Right hindlimb (tissue), 1 donor: ENCODE measurements at places on chromosomes 1 and 21.

GRCh38 chr1:107196973-107197562, 56.2 kb downstream of the NTNG1 start:
- DNase-seq, result no peak

- no peak for DNase-seq
Measured at GRCh38 chr1:6727535-6727934, 25.9 kb upstream of the DNAJC11 start.

DNA sequence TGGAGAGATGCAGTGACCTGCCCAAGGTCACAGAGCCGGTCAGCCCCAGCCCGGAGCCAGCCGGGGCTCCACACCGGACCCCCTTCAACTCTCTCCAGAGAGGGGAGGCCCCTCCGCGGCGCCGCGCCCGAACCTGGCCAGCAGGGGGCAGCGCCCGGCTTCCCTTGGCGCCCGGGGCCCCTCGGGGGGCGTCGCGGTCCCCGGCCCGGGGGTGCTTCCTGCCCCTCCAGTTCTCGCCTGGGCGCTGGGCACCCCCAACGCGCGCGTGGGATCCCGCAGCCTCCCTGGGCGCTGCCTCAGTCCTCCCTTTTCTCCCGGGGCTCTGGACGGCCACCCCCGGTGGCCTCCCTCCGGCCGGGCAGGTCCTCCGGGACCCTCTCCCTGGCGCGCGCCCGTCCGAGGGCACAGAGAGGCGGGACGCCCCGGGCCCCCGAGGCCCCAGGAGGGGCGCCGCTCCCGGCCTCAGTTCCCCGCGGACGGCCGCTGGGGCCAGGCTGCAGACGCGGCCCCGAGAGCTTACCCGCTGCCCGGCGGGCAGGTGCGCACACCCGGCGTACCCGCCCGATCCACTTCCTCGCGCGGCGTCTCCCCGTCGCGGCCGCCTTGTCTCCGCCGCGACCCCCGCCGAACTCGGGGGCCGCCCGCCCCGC, 406 bp downstream of the HTR1D start:
- DNase-seq, result no peak

DNA sequence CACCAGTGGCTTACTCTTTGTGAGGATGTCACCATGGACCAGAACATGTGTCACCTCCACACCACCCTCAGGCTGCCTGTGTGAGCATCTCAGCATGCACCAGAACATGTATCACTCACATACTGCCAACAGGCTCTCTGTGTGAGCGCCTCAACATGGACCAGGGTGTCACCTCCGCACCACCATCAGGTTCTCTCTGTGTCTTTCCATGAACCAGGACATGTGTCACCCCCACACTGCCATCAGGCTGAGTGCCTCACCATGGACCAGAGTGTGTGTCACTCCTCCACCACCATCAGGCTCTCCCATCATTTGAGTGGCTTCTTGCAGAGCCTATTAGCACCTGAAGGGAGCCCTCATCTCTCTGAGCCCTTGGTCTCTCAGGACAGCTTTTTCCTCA, 125.2 kb downstream of the ZNF648 start:
- no peak for DNase-seq

GRCh38 chr1:145827966-145828365, 4.0 kb downstream of the POLR3C start:
- DNase-seq, result no peak

GRCh38 chr1:225479996-225480720, 52.3 kb upstream of the LBR start:
- no peak for DNase-seq

DNA sequence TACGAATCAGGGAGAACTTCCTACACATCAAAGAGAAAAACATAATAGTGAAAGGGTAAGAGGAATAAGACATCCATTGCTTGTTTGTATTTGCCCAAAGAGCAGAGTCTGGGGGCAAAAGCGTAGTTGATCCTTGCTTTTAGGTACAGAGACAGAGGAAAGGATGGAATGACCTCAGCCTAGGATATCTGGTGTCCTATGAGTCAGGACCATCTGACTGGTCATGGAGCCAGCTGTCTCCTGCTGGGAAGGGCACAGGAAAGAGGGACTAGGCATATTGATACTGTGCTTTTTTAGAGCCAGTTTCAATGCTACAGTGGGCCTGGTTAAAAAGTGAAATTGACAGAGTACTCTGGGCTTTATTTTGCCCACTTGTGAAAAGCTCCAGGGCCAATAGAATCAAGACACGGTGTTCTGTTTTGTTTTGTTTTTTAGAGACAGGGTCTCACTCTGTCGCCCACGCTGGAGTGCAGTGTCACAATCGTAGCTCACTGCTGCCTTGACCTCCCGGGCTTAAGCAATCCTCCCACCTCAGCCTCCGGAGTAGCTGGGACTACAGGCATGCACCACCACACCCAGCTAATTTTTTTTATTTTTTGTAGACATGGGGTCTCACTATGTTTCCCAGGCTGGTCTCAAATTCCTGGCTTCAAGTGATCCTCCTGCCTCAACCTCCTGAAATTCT, 3.2 kb downstream of the PLEKHO1 start:
- no peak for DNase-seq

DNA sequence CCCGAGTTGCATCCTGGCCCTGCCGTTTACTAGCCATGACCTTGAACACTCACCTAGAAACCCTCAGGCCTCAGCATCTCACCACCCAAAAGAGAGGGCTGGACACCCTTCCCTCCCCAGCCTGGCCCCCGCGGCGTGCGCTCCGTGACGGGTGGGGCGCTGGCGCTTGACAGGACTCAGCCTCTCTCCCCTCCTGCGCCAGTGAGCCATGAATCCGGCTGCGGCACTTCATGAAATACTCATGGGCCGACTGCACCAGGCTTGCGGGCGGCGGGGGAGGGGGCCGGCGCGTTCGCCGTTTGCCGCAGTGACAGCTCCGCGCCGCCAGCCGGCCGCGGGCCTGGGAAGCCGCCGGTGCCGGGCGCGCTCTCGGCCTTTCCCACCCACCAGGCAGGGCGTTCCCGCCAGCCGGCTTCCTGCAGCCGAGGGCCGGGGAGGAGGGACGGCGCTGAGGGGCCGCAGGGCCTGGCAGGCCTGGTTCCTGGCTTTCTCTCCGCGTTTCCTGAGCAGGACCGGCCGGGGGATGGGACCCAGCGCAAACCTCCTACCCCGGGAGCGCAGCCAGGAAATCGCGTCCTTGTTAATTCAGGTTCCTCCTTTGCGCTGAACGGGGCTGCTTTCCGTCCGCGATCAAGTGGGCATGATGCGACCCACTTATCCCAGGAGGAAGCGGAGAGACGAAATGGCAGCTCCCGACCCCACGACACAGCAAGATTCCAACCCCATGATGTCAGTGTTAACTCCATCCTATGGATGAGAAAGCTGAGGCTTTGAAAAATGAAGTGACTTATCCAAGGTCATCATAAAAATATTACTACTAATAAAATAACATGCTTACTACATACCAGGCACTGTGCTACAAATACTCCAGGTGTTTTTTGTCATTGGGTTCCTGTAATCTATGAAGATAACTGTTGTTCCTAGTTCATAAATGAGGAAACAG, 9.1 kb upstream of the LUZP1 start:
- DNase-seq, result peak; percentile 92

DNA sequence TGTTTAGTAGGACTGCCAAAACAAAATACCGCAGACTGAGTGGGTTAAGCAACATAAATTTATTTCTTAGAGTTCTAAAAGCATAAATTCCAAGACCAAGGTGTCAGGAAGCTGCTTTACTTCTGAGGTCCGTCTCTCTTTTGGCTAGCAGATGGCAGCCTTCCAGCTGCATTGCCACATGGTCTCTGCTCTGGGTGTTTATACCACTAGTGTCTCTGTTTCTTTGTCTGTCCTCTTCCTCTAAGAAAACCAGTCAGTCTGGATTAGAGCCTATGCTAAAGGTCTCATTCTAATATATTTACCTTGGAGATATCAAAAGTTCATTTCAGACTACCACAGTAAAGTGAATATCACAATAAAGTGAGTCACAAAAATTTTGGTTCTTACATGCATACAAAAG, 519.8 kb downstream of the COL11A1 start:
- no peak for DNase-seq

GRCh38 chr1:192024881-192025280, 133.4 kb upstream of the RGS18 start:
- no peak for DNase-seq

- no peak for DNase-seq
Measured at GRCh38 chr1:207223162-207223561, 98.3 kb upstream of the CD55 start.

- DNase-seq, result no peak
Measured at GRCh38 chr1:232547938-232548484, 81.9 kb downstream of the SIPA1L2 start.

GRCh38 chr1:205599669-205600042, 32.2 kb downstream of the ELK4 start:
- no peak for DNase-seq

DNA sequence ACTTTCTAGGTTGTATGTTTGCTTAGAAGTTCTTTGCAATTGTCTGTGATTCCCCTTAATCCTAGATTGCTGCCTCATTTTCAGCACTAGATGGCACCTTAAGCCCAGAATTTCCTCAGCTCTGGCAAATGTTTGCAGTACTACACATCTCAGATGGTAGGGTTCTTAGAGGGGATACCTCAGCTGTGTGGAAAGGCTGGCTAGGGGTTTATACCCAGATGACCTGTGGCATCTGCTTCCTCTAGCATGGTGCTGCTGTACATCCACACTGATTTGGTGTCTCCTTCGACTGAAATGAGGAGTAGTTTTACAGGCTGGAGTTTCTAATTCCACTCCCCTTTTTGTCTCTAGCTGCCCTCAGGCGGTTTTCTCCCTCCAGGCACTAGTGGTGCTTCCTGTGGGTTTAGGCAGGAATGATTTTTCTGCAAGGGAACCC, 23.5 kb downstream of the ASB17 start:
- DNase-seq, result peak; percentile 21

GRCh38 chr1:17516303-17517214, 22.9 kb upstream of the ARHGEF10L start:
- no peak for DNase-seq

DNA sequence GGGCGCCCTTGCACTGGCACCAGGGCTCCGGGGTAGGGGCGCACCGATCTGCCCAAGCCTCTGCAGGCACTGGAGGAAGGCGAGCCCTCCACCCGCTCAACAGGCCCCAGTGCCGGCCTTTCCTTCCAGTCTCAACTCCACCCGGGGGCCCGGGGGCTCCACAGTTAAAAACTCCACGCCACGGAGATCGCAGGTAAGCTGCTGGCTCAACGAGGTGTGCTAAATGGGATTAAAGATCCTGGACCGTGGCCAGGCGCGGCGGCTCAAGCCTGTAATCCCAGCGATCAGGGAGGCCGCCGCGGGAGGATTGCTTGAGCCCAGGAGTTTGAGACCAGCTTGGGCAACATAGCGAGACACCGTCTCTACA, 536 bp downstream of the HSF2BP start:
- peak; percentile 35 for DNase-seq

- peak; percentile 39 for DNase-seq
Measured at GRCh38 chr1:92486251-92487077, at the start of gene GFI1. GFI1 (minus strand) TSS chr1:92486925; CDS start chr1:92483487, 3,438 bp downstream.

DNA sequence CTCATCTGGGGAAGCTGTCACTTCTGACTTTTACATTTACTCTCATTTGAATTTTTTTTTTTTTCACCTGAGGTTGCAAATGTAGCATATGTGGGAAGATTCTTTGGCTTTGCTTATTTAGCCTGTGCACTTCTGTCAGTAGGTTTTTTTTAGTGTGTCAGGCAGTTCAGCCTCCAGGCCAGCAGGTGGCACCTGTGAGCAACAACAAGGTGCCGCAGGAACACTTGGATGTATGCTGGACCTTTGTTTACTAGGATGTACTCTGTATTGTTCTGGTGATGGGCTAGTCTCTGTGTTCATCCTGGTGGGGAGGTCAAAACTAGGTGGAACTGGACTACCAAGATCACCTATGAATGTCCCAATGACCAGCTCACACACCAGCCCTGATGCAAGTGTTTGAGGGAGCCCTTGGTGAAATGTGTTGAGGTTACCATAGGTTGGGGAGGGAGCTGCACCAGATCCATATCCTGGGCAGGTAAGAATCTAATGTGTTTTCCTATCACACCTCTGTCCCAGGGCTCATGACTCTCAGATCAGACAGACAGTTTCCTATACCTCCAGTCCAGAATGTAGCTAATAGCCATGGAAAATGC, 618.2 kb downstream of the BRINP3 start:
- DNase-seq, result no peak

GRCh38 chr1:56434025-56434424, 145.3 kb downstream of the PLPP3 start:
- no peak for DNase-seq

DNA sequence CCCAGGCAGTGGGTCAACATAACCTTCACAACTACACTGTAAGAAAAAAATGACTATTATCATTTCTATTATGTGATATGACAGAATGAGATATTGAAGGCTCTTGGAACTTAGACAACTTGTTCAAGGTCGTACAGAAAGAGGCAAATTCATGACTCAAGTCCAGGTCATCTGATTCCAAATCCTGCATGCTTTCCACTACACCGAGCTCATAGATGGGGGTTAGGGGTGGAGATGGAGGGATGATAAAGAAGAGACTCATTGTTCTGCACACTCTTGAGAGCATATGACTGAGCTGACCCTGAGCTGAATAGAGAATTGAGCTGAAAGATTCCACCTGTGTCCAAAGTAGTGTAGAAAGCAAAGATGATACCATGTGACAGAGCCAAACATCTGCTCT, 2.8 kb downstream of the FCRL6 start:
- DNase-seq, result no peak

DNA sequence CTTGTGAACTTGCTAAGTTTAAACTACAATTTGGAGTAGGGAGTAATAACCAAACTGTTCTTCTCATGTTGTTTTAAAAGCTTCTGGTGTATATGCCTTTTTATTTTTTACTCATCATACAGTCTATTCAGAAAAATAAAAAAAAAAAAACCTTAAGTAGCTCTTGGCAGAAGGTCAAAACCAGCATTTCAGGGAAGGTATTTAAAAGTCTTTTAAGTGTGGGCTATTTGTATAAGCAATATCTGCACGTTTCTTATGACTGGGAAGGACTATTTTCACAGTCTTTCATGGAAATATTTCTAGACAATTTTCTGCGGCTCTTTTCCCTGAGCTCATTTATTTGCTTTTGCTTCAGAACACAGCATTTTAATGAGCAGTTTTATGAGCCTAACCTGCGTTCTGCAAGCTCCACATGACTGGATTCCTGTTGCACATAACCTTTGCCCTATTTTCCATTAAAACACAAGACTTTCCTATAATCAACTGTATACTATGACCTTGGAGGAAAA, 60.9 kb upstream of the C1orf105 start:
- DNase-seq, result no peak

DNA sequence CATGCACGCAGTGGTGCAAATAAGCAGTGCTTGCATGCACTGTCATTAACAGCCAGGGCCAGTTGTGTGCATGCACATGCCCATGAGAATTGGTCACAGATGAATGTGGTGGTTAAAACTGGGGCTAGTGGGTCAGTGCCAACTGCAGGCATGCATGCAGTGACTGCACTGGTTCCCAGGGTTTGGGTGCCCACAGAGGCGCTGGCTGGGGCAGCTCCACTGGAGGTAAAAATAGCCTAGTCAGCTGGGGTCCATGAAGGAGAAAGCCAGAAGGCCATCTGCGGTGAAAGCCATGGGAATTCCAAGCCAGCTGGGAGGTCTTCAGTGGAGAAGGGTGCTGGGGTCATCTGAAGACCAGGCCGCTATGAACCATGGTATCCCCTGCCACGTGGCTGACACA, 70.2 kb downstream of the SLC5A9 start:
- DNase-seq, result no peak
